Activated CD8-positive, alpha-beta memory T cell treated with anti-CD3 and anti-CD28 coated beads, Interleukin-2, amount 10 ng/mL, durations not matched to agents 7 days and 5 days (primary cell): ENCODE measurements at places on chromosomes 3 and 15. TPM values are rescaled to one million over a fixed set of nuclear protein-coding genes. Genes with fewer than 3 reads are reported as not detected.

DNA sequence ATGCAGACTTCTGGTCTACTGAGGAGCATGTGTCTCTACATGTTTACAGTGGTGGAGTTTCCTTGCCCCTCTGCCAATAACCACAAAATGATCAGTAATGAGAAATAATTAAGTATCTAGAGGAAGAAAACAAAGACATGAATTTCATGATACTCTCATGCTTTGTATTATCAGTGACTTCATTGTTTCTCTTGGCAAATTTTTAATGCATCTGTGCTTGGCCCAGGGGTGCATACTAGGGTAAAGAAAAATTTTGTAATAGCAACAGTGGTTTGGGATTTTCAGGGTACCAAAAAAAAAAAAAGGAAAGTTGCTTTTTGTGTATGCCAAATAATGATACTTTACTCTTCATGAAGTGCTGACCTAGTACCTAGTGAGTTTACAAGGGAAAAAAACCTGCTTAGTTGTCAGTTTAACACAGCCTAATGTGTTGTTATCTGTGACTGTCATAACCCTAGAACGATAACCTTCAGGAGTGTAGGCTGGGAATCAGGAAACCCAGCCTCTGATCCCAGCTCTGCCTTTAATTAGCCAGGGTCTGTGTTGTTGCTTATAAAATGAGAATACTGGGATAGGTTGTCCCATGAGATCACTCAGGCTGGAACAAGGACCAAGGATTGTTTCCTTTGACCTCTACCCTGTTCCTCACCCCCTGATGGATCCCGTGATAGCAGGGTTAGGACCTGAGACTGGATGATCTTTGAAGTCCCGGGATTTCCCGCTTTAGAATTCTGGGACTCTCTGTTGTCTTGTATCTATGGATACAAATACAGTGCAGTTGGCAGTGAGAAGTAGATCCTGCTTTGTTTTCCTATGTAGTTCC is 117.5 kb downstream of the CMSS1 start:
- peaks cover 12% of the 10 kb centered on the region for H3K4me1 ChIP-seq
- H3K36me3 ChIP-seq = peaks cover 6% of the 10 kb centered on the region
- H3K27me3 ChIP-seq = no peaks in the 10 kb centered on the region
- H3K27ac ChIP-seq = no peak overlapping the region
- DNase-seq = no peak

DNA sequence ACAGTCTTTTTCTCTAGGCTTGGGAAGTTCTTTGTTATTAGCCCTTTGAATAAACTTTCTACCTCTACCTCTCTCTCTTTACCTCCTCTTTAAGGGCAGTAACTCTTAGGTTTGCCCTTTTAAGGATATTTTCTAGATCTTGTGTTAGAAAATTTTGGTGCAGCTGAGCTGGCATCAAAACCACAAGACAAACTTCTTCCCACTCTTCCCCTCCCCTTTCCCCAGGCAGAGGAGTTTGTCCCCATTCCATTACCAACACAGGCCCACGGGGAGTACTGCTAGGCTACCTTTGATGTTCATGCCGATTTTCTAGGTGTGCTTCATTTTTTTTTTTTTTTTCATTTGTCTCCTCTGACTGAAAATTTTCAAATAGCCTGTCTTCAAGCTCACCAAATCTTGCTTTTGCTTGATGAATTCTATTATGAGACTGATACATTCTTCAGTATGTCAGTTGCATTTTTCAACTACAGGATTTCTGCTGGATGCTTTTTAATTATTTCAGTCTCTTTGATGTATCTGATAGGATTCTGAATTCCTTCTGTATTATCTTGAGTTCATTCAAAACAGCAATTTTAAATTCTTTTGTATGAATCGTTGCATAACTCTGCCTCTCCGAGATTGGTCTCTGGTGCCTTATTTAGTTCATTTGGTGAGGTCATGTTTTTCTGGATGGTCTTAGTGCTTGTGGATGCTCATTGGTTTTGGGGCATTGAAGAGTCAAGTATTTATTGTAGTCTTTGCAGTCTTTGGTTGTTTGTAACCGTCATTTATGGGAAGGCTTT is 112.0 kb downstream of the UBE2E2 start:
- H3K4me3 ChIP-seq = no peak overlapping the region
- H3K27ac ChIP-seq = no peak overlapping the region
- no peak for DNase-seq
- H3K27me3 ChIP-seq = no peaks in the 10 kb centered on the region
- H3K4me1 ChIP-seq = no peaks in the 10 kb centered on the region
- no peaks in the 10 kb centered on the region for H3K36me3 ChIP-seq

DNA sequence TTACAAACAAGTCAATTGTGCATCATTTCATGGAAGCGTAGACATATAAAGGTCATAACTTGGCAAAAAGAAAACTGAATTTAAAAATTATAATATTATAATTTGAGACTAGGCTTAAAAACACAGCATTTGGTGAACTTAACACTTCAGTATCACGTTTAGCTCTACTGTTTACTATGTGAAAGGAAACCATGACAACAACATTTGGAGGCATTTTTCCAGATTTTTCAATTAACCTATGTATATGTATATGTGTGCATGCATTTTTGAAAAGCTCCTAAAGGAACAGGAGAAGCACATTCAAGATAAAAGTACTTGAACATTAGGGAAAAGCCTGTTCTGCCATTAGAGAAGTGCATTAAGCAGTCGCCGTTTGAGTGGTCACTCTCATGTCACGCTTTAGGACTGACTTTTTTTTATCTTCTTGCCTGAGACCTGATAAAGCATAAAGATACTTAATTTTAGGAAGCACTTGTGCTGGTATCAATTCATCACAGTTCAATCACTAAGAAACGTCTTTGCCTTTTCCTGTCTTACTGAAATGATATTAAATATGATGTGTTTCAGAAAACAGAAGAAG is 156.0 kb downstream of the NAALADL2 start:
- H3K4me1 ChIP-seq = no peaks in the 10 kb centered on the region
- H3K27me3 ChIP-seq = no peaks in the 10 kb centered on the region
- DNase-seq = no peak
- no peak overlapping the region for H3K27ac ChIP-seq
- H3K36me3 ChIP-seq = no peaks in the 10 kb centered on the region

- DNase-seq = no peak
- H3K27ac ChIP-seq = no peak overlapping the region
- no peak overlapping the region for H3K4me3 ChIP-seq
- H3K36me3 ChIP-seq = no peaks in the 10 kb centered on the region
Observed at GRCh38 chr3:16171009-16171408, 3.5 kb upstream of the GALNT15 start.

DNA sequence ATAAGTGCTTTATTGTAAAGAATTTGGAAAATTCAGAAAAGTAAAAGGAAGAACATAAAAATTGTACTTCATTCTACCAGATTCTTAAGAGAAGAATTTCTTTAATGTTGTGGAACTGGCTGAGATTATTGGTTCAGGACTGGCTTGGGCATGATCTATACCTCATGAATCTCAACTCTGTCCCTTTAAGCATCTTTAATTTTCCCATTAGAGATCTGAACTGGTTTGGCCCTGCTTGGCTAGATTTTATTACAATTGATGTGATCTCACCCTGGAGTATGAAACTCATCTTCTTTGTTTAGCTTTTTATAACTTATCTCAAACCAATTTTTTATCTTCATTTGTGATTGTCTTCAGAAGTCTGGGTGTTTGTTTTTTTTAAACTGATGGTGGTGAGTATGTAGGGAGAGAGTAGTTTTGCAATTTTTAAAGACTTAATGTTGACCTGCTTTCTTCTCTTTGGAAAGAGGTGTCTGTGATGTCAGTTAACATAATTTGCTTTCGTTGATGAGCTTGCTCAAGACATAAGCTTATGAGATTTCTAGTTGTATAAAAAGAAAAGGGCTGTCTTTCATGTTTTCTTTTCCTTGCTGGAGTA is 61.9 kb downstream of the ZNF609 start:
- DNase-seq = no peak
- H3K4me1 ChIP-seq = peaks cover 20% of the 10 kb centered on the region
- no peaks in the 10 kb centered on the region for H3K27me3 ChIP-seq
- H3K27ac ChIP-seq = no peak overlapping the region

DNA sequence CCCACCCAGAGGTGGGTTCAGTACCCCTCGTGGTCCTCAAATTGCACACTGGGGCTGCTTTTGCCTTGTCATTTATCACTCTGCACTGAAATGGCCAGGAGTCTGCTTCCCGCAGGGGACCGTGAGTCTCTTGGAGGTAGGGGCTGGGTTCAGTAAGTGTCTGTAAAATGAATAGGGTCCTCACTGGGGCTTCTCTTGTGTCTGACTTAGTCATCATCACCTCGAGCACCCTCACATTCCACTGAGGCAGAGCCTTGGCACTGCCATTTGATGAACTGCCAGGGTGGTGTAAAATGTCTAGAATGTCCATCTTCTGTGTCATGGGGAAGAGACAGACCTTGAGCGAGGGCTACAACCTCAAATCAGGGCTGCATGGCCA is 61.0 kb upstream of the RYK start:
- no peak overlapping the region for H3K27ac ChIP-seq
- H3K27me3 ChIP-seq = peaks cover 69% of the 10 kb centered on the region
- no peaks in the 10 kb centered on the region for H3K36me3 ChIP-seq
- H3K4me1 ChIP-seq = peaks cover 3% of the 10 kb centered on the region

DNA sequence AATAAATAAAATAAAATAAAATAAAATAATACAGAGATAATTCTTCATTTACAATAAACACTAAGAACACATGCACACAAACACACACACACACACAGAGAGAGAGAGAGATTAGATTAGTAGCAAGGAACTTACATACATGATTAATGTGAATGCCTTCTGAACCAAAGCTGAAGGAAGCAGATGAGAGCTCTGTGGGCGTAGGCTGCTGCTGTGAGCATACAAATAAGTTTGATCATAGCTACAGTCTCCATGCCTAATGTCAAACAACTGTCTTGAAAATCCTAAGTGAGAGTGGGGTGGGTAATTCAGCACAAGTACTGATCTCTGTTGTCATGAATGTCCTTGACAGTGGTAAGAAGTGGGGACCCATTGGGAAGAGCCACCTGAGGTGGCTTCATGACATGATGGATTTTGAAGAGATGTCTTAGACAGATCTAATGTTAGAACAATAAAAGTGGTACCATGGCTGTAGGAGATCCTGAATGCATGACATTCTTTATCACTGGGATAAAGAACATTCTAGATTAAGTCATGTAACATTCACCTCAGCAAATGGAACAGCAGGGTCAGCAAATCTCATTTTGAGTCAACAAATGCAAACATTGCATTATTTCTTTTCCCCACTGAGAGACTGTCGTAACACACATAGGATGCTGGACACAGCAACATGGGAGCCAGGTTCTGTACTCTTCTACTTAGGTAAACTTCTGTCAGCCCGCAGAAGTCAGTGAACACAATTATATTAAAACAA is 46.2 kb downstream of the CHL1 start:
- no peaks in the 10 kb centered on the region for H3K4me1 ChIP-seq
- no peaks in the 10 kb centered on the region for H3K36me3 ChIP-seq
- DNase-seq = no peak
- no peaks in the 10 kb centered on the region for H3K27me3 ChIP-seq
- no peak overlapping the region for H3K27ac ChIP-seq

GRCh38 chr15:61841466-61841865 is 218.8 kb downstream of the VPS13C start:
- no peak for DNase-seq
- no peaks in the 10 kb centered on the region for H3K36me3 ChIP-seq
- H3K27me3 ChIP-seq = peaks cover 33% of the 10 kb centered on the region
- H3K4me3 ChIP-seq = no peak overlapping the region
- no peak overlapping the region for H3K27ac ChIP-seq

GRCh38 chr15:76185716-76186115 is 125.6 kb downstream of the ETFA start:
- peaks cover 23% of the 10 kb centered on the region for H3K4me1 ChIP-seq
- peaks cover 67% of the 10 kb centered on the region for H3K27me3 ChIP-seq
- DNase-seq = peak; percentile 44
- H3K4me3 ChIP-seq = no peak overlapping the region
- peaks cover 1% of the 10 kb centered on the region for H3K36me3 ChIP-seq

DNA sequence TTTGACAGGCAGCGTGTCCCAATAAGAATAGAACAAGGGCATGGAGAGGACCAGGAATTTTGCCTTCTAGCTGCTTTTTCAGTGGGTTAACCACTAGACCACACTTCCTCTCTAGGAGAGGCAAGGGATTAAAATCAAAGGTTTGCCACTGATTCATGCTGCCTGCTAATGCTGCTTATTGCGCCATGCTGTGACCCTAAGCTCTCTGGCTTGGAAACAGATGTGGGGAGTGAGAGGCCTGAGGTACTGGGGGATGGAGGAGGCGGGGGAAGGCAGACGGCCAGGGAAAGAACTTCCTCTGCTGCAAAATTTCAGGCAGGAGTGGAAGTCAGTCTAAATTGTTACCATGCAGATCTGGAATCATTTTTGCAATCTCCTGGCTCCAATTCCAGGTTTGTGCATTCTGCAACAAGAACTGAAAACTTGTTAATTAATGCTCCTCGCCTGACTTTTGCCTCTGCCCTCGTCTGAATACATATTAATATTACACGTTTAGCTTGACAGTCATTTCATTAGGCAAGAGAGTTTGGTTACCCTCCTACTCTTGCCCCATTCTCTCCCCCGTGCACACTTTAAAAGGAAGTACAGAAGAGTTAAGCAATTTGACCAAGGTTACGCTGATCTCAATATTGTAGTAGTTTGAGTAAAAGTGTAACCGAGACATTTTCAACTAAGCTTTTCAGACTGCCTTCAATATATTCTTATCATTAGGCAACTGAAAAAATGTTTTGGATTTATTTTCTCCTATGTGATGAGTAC is 121.7 kb upstream of the SPRED1 start:
- no peak overlapping the region for H3K27ac ChIP-seq
- H3K36me3 ChIP-seq = no peaks in the 10 kb centered on the region
- H3K27me3 ChIP-seq = peaks cover 46% of the 10 kb centered on the region
- peaks cover 10% of the 10 kb centered on the region for H3K4me1 ChIP-seq
- no peak for DNase-seq

Gene CLRN1
- not detected for total RNA-seq

Gene AHSG
- not detected for total RNA-seq

Gene ISL2
- 2.4 TPM for total RNA-seq

Gene SAXO2
- not detected for total RNA-seq

Gene GPR87
- total RNA-seq = 0.40 TPM
